RWPE2 (cell line): ENCODE measurements at places on chromosomes 12 and 14.

- no peak for DNase-seq
- no peaks in the 10 kb centered on the region for H3K4me1 ChIP-seq
- no peak overlapping the region for H3K27ac ChIP-seq
Measured at GRCh38 chr12:105554223-105554678, 223.8 kb downstream of the C12orf75 start.

DNA sequence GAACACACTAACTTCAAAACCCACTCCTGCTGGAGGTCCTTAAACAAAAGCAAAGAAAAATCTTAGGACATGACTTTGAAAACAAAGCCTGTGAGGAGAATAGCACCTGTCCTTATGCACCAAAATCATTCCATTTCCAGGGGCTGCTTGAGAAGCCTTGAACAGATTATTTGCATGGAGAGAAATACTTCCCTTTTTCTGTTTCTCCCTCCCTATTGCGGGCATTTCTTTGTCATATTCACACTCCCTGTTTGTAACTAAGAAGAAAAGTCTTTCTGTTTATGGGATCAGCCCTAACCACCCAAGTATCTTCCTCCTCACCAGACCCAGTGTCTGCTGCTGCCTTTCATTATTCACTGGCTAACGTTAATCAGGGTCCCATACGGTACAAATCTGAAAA, 218.8 kb downstream of the DPF3 start:
- H3K27me3 ChIP-seq = no peaks in the 10 kb centered on the region
- DNase-seq = no peak
- H3K4me1 ChIP-seq = peaks cover 6% of the 10 kb centered on the region
- no peak overlapping the region for H3K4me3 ChIP-seq

DNA sequence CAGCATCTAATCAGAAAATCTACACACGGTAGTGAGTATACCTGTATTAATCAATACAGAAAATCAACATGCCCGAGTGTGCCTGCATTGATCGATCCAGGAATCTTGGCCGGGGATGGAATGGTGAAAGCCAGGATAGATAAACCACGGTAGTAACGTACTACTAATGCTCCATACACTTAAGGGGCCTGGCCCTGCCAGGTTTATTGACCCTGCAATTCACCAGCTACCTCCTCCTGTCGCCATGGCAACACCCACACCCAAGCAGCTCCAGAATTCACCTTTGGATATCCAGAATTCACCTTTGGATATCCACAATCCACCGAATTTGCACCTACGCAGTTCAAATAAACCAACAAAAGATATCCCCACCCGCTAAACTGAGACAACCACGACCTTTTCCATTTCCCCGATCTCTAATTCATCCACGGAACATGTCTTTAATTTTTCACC, 14.8 kb upstream of the CALM1 start:
- H3K27me3 ChIP-seq = no peaks in the 10 kb centered on the region
- H3K4me1 ChIP-seq = peaks cover 18% of the 10 kb centered on the region
- H3K27ac ChIP-seq = peak overlapping the region; percentile 71
- H3K36me3 ChIP-seq = no peaks in the 10 kb centered on the region
- DNase-seq = no peak

GRCh38 chr12:85725991-85726390, 110.2 kb downstream of the RASSF9 start:
- no peak overlapping the region for H3K27ac ChIP-seq
- DNase-seq = no peak
- no peaks in the 10 kb centered on the region for H3K4me1 ChIP-seq
- H3K27me3 ChIP-seq = no peaks in the 10 kb centered on the region
- H3K36me3 ChIP-seq = no peaks in the 10 kb centered on the region

- no peaks in the 10 kb centered on the region for H3K27me3 ChIP-seq
- peaks cover 55% of the 10 kb centered on the region for H3K36me3 ChIP-seq
- H3K27ac ChIP-seq = no peak overlapping the region
- DNase-seq = no peak
Measured at GRCh38 chr14:52888159-52888558, 62.7 kb downstream of the FERMT2 start.

DNA sequence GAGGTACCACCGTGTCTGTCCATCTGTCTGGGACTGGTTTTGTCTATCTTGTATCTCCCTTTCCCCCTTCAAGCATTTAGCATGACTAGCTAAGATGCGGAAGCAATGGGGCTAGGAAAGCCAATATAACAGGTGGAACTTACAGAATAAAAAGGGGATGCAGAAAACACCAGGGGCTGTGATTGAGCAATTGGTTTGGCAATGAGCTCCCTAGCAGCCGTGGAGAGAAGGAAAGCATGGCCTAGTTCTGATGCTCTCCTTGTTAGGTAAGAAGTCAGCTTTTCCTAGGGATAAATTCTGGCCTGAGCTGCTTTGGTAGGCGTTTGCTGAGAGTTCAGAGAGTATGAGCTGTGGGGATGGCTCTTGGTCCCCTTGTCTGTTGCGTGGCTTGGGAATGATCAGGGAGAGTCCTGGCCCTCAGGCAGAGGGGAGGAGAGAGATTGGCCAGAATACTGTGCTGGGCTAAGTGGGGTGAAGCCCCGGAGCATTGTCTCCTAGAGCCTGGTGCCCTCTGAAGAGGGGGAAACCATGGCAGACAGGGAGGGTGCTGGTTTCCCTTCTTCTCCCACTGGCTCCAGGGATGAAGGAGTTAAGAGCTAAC, 7.1 kb downstream of the SETD1B start:
- no peak for DNase-seq
- H3K27ac ChIP-seq = peak overlapping the region; percentile 15
- peaks cover 67% of the 10 kb centered on the region for H3K36me3 ChIP-seq
- H3K4me3 ChIP-seq = no peak overlapping the region
- H3K27me3 ChIP-seq = no peaks in the 10 kb centered on the region

GRCh38 chr14:105087963-105088811, 23.0 kb upstream of the GPR132 start:
- H3K36me3 ChIP-seq = no peaks in the 10 kb centered on the region
- no peaks in the 10 kb centered on the region for H3K27me3 ChIP-seq
- H3K4me3 ChIP-seq = peak overlapping the region; percentile 31
- peak overlapping the region; percentile 82 for H3K27ac ChIP-seq

DNA sequence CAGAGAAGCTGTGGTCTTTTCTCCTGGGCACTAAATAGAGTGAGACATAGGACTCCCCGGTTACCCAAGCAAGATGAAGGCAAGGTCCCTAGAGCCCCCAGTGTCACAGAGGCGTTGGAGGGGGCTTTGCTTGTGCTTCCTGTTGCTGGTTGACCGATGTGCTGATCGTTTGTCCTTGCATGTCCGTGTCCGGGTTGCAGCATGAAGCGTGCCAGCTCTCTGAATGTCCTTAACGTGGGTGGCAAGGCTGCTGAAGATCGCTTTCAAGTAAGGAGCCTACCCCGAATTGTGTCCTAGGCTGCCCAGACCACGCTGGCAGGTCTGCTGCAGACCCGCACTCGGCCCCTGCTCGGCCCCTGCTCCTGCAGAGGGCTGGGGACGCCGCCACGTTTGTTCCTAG, 23.1 kb downstream of the XRCC3 start:
- peaks cover 85% of the 10 kb centered on the region for H3K36me3 ChIP-seq
- H3K27ac ChIP-seq = no peak overlapping the region
- H3K4me3 ChIP-seq = no peak overlapping the region
- H3K27me3 ChIP-seq = no peaks in the 10 kb centered on the region
- no peak for DNase-seq
- H3K4me1 ChIP-seq = peaks cover 17% of the 10 kb centered on the region

GRCh38 chr12:40945772-40946171, 242.3 kb upstream of the PDZRN4 start:
- no peak overlapping the region for H3K27ac ChIP-seq
- no peaks in the 10 kb centered on the region for H3K4me1 ChIP-seq
- H3K36me3 ChIP-seq = no peaks in the 10 kb centered on the region
- H3K4me3 ChIP-seq = no peak overlapping the region
- no peak for DNase-seq

DNA sequence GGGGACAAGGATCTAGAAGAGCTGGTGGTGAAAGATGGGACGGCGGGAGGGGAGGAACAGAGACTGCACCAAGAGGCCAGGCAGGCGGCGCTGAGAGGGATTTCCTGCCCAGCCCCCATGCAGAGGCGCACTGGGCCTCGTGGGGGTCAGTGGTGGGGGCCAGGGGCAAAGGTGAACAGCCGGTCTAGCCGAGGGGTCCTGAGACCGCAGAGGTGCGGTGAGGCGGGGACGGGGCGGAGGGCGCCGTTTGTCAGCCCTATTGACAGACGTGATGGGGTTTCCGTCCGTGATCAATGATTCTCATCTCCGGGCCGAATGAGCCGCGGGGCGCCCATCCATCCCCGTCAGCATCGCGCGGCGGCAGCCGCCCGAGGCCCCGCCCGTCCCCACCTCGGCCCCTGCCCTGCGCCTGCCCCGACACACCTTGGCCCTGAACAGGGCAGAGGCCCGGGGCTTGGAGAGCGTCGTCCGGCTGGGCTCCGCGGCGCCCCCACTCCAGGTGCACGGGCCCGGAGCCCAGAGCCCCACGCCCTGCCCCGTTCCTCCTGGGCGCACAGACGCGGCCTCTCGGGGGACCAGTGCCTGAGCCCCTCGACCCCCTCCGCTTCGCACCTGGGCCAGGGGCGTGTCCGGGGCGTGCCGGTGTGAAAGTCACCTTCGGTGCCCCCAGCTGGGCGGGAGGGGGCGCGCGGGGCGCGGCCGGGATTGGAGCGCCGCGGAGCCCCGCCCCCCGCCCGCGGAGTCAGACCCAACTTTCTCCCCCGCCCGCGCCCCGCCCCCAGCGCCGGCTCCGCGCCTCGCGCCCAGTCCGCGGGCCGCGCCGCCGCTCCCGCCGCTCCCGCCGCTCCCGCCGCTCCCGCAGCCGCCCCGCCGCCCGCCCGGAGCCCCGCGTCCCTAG, at the start of gene NXPH4:
Gene NXPH4 (plus strand): TSS at position 781 of the 898 bp plus-strand sequence. CDS start 176 bp downstream, outside the sequence.
- DNase-seq = no peak
- no peak within 1 kb of the TSS for H3K27ac ChIP-seq
- no peaks in the 10 kb centered on the region for H3K36me3 ChIP-seq
- no peaks in the 10 kb centered on the region for H3K4me1 ChIP-seq
- peak within 1 kb of the TSS; percentile 36 for H3K4me3 ChIP-seq

- H3K4me1 ChIP-seq = no peaks in the 10 kb centered on the region
- H3K36me3 ChIP-seq = no peaks in the 10 kb centered on the region
- H3K4me3 ChIP-seq = no peak overlapping the region
- H3K27ac ChIP-seq = no peak overlapping the region
- H3K27me3 ChIP-seq = no peaks in the 10 kb centered on the region
Measured at GRCh38 chr14:105925615-105926372, 399.4 kb downstream of the TMEM121 start.

DNA sequence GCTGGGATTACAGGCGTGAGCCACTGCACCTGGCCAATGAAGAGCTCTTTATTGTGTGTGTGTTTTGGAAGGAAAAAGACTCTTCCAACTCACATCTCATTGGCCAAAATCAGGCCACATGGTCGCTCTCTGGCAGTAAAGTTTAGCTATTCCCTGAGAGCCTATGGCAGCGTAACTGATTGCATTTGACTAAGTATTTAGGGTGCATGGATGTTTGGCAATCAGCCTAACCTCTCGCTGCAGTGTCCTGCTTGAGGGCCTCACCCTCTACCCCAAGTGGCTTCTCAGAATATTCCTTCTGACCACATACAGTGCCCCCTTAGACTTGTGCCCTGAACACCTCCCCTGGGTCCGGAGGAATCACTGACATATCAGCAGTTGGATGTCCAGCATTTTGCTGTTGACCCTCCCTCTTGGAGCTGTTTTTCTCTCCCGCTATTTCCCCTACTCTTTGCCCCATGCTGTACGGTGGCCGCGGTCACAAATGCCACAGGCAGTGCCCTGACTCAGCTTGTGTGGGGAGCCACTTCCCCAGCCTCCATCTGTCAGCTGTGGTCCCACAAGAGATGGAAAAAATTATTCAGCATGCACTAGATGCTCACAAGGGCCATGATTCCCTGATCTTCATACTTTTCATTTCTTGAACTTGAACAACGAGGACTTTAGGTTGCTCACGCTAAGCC, 9.5 kb downstream of the PHETA1 start:
- peaks cover 4% of the 10 kb centered on the region for H3K4me1 ChIP-seq
- DNase-seq = no peak
- no peak overlapping the region for H3K4me3 ChIP-seq
- H3K27ac ChIP-seq = no peak overlapping the region

- H3K27me3 ChIP-seq = no peaks in the 10 kb centered on the region
- H3K4me3 ChIP-seq = no peak overlapping the region
- H3K4me1 ChIP-seq = peaks cover 16% of the 10 kb centered on the region
- no peak for DNase-seq
Measured at GRCh38 chr12:98416845-98417244, 98.5 kb upstream of the TMPO start.
